ENCODE measurements at places on chromosomes 16 and 17. TPM values are rescaled to one million over a fixed set of nuclear protein-coding genes. Genes with fewer than 3 reads are reported as not detected.

The ZSCAN10 gene
- total RNA-seq = not detected

The GSG1L gene
- total RNA-seq = not detected

The CCL8 gene
- not detected for total RNA-seq

The C17orf100 gene
- total RNA-seq = under 0.01 TPM

Measured in epithelial cell of umbilical artery (primary cell).